ENCODE measurements at places on chromosomes 13 and 19. TPM values are rescaled to one million over a fixed set of nuclear protein-coding genes. Genes with fewer than 3 reads are reported as not detected.
A peak's percentile ranks its signal among the peaks of the same experiment; 100 is the strongest.

GRCh38 chr13:34107806-34108205 lies 289.9 kb downstream of the RFC3 start:
- DNase-seq, result no peak

DNA sequence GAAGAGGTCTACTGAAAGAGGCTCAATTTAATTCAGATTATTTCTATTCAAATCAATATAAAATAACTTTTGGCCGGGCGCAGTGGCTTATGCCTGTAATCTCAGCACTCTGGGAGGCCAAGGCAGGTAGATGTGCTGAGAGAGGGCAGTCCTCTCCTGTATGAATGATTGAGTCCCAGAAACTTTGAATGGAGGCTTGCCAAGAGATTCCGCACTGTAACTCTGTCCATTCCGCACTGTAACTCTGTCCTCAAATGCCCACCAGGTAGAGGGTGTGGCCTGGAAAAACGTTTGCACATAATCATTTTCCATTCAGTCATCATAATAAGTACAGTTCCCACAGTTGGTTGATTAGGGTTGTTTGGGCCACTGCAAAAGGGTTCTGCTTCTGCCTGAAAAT lies 274.7 kb upstream of the SOX21 start:
- no peak for DNase-seq

DNA sequence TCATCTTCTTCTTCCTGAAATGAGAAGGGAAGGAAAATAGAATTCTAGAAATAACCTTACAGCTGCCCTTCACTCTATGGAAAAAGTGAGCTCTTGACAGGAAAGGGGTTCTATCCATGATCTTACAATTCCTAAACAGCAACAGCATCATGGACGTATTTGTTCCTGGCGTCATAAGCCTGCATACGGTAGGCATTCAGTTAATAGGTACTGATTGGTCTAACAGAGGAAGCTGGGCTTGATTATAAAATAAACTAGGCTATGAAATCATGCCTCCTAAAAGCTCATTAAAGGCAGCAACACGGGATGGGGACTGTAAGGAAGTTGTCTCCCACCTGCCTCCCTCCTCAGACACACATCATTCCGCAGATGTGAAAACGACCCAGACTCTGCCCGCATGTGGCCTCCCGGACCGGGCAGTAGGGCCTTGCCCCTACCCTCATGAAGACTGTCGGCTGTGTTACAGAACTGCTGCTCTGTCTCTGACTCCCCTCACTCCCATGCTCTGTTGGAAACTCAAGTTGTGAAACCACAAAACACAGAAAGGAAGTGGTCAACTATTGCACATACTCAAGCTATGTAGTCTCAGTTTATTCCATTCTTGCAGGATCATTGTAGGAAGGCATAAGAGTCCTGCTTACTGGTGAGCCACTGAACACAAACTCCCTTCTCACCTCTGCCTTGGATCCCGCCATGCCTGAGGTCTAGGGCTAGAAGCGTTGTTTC lies 129.8 kb downstream of the DLEU7 start:
- no peak for DNase-seq

- no peak for DNase-seq
Measured at GRCh38 chr19:29569038-29569911, 36.8 kb upstream of the POP4 start.

The SOX1 gene
- not detected for total RNA-seq

- DNase-seq, result no peak
Measured at GRCh38 chr13:30346153-30346788, 38.9 kb upstream of the KATNAL1 start.

DNA sequence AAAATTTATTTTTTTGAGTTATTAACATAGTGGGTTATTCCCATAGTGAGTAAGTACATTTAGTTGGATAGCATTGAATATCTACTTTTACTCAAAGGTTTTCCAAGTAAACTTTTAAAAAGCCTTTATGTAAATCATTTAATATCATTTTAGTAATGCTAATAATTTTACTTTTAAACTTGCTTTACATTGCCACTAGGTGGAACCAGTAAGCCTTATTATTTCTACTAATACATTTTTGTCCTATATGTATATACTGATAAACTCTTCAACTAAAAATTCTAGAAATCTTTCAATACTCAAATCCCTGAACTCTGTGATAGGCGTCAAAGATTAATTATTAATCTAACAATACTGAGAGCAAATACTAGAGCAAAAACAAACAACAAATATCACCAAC lies 1709.2 kb upstream of the PCDH20 start:
- no peak for DNase-seq

GRCh38 chr19:41691268-41691970 lies 3.3 kb upstream of the CEACAM7 start:
- DNase-seq, result no peak

GRCh38 chr19:15432018-15432494 lies 13.3 kb upstream of the AKAP8L start:
- DNase-seq, result no peak

DNA sequence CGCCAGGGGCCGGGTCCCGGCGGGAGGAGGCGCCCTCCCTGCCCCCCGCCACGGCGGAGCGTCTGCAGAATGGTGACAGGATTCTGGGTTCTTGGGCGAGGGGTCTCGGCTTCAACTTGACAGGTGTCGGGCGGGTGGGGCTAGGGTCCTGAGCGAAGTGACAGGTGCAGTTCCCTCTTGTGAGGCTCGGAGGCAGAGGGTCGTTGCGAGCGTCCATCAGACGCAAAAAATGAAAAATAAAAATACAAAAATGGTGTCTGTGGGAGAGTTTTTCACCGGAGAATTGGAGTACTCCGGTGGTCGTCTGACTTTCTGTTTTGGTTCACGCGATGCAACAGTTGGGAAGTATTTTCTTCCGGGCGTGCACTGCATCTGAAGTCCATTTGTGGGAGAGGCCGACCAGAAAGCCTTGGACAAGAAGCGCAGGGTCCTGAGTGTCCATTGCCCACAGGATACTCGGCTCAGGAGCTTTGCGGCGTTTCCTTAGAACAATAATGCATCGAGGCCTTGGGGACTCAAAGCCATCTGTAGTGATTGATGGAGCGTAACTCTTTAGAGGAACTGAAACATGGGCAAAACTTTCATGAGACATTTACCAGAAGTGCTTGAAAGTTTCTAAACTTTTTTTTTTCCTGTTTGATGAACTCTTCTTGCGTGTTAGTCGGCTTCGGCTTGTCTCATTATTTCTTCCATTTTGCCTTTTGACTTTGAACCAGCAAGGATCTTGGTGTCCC lies 759 bp downstream of the RB1 start:
- DNase-seq, result no peak

GRCh38 chr19:2167896-2168618 lies 4.3 kb downstream of the DOT1L start:
- peak; percentile 89 for DNase-seq

- no peak for DNase-seq
Measured at GRCh38 chr19:18172331-18173053, 1.1 kb upstream of the IFI30 start.

GRCh38 chr13:38582133-38582532 lies 104.7 kb upstream of the FREM2 start:
- no peak for DNase-seq

- DNase-seq, result no peak
Measured at GRCh38 chr19:9808855-9809824, 9.7 kb downstream of the FBXL12 start.

- no peak for DNase-seq
Measured at GRCh38 chr13:43815204-43815603, 28.4 kb upstream of the ENOX1 start.

The LIPE gene
- 67.7 TPM for total RNA-seq

- DNase-seq, result no peak
Measured at GRCh38 chr13:45700971-45701900, 884 bp upstream of the CBY2 start.

- DNase-seq, result no peak
Measured at GRCh38 chr13:75857291-75857690, 221.2 kb downstream of the LMO7 start.

- DNase-seq, result no peak
Measured at GRCh38 chr19:610801-611480, 21.3 kb downstream of the HCN2 start.

The GDF15 gene
- total RNA-seq, result 0.46 TPM

The FGF21 gene
- total RNA-seq, result not detected

DNA sequence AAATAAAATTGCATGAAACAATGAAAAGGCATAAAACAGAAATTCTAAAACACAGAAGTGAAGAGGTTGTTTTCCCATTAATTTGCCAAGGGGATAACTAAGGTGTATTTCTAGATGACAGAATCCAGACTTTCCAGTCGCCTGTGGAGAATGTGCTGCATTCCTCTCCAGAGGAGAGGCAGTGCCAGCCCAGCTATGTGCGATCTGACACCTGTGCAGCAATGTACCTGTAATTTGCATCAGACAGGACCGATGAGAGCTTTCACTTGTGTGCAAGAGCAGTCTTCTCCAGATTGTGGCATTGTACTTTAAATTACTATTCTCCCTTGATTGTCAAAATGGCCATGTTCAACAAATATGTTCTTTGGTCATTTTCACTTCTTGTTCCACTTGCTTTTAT lies 1037.9 kb downstream of the EFNB2 start:
- DNase-seq, result no peak

The LILRB2 gene
- 2.9 TPM for total RNA-seq

DNA sequence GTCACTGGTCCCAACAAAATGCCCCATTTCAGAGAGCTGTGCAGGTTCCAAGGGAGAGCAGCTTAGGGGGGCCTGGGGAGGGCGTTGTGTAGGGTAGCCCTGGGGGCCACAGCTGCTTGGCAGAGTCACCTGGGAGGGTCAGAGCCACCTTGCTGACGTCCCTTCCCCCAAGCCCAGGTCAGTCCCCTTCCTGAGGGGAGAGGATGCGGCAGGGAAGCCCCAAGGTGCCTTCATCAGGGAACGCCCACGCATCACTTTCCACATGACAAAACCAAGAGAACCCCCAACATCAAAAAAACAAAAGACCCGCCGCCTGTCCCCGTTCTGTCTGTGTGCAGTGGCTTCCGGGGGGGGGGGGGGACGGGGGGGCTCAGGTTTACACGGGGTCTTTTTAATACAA lies 5.3 kb upstream of the UQCR11 start:
- DNase-seq, result peak; percentile 8

The KIR2DL3 gene
- total RNA-seq, result not detected

- peak; percentile 88 for DNase-seq
Measured at GRCh38 chr19:45079063-45079910, at the start of gene GEMIN7. TSS of gene GEMIN7 (plus strand) at chr19:45079260. CDS start at chr19:45090115, 10,855 bp downstream.

- peak; percentile 91 for DNase-seq
Measured at GRCh38 chr19:46704379-46705076, 12.4 kb downstream of the PRKD2 start.

The RDH8 gene
- total RNA-seq, result not detected

GRCh38 chr19:32469795-32470194 lies 64.2 kb downstream of the DPY19L3 start:
- DNase-seq, result no peak

DNA sequence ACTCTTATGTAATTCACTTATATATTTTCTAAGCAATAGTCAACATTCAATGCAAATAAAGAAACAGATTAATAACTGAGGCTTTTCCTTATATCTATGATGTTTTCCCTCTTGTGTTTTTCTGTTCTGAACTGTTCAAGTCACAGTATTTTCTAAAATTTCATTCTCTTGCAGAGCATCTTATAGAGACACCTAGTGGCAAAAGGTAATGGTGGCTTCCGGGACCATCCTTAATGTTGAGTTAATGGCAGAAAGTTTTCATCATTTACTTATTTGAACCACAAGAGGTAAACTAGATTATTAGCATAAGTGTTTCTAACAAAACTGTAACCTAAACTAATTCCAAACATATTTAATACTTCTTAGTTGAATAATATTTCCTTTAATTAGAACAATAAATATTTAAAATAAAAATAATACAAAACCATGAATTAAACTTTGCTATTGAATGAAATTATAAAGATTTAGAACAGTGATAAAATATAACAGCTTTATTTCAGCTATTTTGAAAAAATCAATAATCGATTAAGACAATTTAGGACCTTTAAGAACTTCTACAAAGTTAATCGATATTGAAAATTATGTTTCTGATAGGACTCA lies 1.7 kb upstream of the SLITRK5 start:
- no peak for DNase-seq

- DNase-seq, result no peak
Measured at GRCh38 chr13:73065665-73066340, 7.0 kb downstream of the KLF5 start.

The TEX29 gene
- total RNA-seq, result not detected

The CERS1 gene
- 0.30 TPM for total RNA-seq

The ZNF470 gene
- total RNA-seq, result 2.9 TPM

The TMEM255B gene
- 9.8 TPM for total RNA-seq

The P2RY11 gene
- 4.5 TPM for total RNA-seq

Measured in Right ventricle myocardium inferior (tissue), 1 donor.